ENCODE measurements at places on chromosomes 5 and 9.
A peak's percentile ranks its signal among the peaks of the same experiment; 100 is the strongest.

- peak; percentile 7 for DNase-seq
These were observed 1485.7 kb upstream of the CDH9 start for GRCh38 chr5:28523888-28524635.

DNA sequence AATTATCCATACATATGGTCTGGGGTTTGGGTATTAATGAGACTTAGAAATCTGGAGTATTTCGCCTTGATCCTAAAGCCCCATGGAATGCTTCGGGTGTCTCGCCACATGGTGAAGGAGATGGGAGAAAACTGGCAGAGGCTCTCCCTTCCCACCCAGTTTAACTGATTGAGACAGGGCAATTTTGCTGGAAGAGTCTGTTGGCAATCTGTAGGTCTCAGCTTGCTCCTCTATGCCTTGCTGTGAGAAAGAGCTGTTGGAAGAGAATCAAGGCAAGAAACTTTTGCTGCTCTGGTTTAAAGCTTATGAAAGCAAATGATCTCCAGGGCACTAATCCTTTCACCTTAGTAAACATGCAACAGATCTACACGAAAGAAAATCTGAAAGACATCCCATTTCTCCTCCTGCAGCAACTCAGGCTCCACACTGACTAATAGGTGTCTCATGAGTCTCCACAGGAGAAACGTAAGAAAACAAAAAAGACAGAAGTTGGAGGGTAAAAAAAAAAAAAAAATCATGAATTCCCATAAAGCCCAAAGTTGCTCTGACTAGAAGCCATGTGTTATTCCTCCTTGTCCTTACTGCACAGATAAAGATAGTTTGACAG is 369.9 kb downstream of the EFNA5 start:
- no peak for DNase-seq

DNA sequence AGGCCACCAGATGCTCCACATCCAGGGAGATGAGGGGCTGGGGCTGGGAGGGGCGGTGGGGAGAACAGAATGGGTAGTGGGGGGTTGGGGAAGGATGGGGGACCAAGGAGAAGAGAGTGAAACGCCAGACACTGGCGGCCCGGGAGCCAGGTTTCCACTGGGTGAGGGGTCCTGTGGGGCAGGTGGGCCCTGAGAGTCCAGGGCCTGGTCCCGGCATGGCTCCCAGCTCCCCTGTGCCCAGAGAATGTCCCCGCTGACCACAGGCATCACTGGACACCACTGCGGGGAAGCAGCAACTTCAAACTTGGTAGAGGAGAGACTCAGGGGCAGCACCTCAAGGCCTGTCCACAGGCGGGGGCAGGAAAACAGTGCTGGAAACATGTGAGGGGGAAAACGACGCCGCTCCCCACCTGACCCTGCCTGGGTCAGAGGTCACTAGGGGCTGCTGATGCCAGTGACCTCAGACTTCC is 13.2 kb downstream of the NINJ1 start:
- DNase-seq: no peak

DNA sequence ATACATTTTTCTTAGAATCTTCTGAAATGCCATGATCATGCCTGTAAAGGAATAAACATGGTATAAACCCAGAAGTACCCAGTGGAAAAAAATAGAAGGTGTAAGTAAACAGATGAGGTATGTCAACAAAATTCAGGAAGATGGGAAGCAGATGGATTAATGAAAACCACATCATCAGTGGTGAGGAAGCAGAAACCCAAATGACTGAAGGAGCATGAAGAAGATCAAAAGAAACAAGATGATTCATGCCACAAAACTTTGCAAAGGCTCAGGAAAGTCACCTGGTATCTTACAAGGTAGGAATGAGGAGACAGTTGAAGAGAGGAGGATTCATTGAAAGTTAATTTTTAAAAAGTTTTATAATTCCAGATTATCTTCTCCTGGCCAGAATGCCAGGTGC is 132.8 kb upstream of the PAPPA start:
- DNase-seq: no peak

DNA sequence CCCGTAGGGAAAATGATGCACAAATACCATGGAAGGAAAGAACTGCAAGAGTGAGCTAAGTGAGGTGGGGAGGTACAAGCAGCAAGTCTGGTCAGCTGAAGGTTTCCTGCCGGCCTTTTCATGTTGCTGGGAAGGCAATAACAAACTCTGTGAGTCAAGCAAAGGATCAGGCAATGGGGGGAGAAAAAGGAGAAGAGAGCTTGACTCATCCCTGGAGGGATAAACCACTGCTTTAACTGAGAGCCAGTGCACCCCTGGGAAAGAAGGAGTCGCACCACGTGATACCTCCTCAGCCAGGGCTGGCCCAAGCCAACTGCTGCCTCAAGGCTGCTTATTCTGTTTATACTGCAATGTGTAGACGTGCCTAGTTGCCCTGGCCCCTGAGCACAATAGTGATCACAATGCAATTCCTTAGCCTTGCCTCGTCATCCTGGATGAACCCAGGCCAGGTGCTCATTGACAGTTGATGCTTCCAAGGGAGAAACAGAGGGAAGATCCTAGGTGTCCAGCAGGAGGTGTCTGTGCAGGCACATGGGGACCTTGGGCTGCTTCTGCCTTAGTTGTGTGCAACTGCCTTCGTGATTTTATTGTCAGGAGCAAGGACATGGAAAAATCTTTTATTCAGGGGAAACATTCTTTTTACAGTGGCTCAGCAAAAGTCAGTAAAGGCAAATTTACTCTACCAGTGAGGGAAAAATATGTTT is 203.0 kb upstream of the TUT7 start:
- no peak for DNase-seq

GRCh38 chr5:19536387-19536786 is 451.6 kb downstream of the CDH18 start:
- DNase-seq: no peak

GRCh38 chr5:83482961-83483360 is 11.4 kb downstream of the VCAN start:
- DNase-seq: no peak

- DNase-seq: no peak
These were observed 174.0 kb downstream of the PLK2 start for GRCh38 chr5:58285900-58286299.

- no peak for DNase-seq
These were observed 440.6 kb upstream of the PAPPA start for GRCh38 chr9:115712981-115713380.

GRCh38 chr9:89435071-89435823 is 62.7 kb downstream of the SEMA4D start:
- DNase-seq: no peak

- no peak for DNase-seq
These were observed 42.8 kb downstream of the SHB start for GRCh38 chr9:38026021-38026809.

DNA sequence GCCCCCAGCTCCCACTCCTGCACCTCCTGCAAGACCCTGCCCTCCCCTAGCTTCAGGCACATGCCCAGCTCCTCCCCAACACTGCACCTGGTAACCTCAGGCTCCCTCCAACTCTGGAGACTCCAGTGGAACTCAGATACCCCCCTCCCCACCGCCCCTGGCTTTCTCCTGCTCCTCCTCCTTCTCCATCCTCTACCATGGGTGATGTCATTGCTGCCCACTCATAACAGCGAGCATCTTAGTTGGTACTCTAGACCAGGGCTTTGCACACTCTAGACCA is 24.7 kb upstream of the CNOT6 start:
- no peak for DNase-seq

GRCh38 chr5:43033841-43034590 is 6.1 kb downstream of the ANXA2R start:
- DNase-seq: no peak

DNA sequence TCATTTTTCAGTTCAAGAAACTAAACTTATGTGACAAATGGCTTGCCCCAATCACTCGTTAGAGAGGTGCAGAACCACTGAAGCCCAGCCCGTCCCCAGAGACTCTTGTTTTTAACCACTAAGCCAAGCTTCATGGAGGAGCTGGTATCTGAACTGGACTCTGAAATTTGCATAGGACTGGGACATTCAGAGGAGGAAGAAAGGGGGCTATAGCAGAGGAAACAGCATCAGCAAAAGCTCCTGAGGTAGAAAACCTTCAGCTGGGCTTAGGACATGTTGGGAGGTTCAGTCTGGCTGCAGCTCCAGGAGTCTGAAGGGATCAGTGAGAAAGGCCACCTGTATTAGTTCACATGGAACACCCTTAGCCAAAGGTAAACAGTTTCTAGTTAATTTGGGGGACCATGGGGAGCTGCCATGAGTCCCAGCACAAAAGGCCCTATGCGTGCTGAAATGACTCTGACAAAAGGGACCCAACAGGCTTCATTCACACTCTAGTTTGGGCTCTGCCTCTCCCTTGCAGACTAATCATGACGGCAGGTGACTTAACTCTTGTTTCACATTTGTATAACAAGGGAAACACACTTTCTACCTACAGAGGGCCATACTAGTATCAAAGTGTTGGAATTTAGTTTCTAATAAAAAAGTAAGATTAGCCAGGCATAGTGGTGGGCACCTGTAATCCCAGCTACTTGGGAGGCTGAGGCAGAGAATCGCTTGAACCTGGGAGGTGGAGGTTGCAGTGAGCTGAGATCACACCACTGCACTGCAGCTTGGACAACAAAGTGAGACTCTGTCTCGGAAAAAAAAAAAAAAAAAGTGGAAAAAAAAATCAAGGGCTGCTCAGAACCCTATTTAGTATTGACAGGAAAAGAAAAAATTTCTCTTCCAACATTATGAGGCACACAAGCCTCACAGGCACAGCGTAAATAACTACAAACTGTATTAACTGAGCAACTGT is 10.2 kb downstream of the FBXO10 start:
- no peak for DNase-seq

DNA sequence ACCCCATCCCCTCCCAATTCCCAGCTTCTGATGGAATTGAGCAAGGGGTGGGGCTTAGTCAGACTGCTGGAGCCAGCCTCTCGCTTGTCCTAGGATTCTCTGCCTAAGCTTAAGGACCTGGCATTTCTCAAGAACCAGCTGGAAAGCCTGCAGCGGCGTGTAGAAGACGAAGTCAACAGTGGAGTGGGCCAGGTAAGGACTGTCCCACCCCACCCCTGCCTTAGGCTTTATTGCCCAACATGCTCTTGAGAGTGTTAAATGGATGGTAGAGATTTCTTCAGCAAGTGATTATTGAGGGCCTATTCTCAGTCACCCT is 1.1 kb downstream of the SLC35A4 start:
- no peak for DNase-seq

DNA sequence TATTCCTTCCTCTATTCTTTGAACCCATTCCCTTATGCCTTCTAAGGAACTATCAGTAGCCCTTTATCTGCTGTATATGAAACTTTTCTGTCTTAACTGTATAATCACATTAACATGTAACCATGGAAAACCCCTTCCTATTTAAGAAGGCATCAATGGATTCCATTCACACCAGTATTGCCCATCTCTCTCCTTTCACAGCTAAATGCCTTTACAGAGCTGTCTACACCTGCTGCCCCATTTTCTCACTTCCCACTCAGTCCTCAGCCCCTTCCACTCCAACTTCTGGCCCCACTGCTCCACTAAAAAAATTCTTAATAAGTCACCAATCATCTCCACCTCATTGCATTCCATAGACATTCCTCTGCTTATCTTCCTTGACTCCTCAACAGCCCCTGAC is 50.8 kb downstream of the SEC61B start:
- no peak for DNase-seq

DNA sequence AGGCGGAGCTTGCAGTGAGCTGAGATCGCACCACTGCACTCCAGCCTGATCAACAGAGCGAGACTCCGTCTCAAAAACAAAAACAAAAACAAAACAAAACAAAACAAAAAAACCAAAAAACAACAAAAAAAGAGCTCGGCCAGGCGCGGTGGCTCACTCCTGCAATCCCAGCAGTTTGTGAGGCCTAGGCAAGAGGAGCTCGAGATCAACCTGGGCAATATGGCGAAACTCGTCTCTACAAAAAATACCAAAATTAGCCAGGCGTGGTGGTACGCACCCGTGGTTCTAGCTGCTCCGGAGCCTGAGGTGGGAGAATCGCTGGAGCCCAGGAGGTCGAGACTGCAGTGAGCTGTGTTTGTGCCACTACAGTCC is 20.2 kb downstream of the TRIM7 start:
- DNase-seq: no peak

DNA sequence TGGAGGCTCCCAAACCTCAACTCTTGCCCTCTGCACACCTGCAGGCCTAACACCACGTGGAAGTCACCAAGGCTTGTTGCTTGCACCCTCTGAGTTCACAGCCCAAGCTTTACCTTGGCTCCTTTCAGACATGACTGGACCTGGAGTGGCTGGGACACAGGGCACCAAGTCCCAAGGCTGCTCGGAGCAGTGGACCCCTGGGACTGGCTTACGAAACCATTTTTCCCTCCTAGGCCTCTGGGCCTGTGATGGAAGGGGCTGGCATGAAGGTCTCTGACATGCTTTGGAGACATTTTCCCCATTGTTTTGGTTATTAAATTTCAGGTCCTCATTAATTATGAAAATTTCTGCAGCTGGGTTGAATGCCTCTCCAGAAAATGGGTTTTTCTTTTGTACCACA is 994.4 kb upstream of the NUDT12 start:
- DNase-seq: no peak

DNA sequence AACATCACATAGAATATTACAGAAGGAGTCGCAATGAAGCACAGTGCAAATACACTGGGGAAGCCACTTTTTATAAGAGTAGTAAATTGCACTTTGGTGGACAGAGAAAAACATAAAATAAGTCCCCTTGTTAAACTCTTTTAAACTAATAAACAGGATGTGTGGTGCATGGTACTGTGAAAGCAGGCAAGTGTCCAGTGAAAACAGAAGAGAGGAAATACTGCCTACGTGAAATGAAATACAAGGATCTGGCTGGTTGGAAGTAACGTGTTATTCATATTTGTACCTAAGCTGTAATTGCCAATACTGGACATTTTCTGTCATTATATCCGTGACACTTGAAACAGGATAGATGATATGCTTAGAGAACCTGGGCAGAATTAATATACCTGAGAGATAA is 191.9 kb upstream of the SLC27A6 start:
- no peak for DNase-seq

- no peak for DNase-seq
These were observed 57.4 kb downstream of the NRG2 start for GRCh38 chr5:139985733-139986132.

DNA sequence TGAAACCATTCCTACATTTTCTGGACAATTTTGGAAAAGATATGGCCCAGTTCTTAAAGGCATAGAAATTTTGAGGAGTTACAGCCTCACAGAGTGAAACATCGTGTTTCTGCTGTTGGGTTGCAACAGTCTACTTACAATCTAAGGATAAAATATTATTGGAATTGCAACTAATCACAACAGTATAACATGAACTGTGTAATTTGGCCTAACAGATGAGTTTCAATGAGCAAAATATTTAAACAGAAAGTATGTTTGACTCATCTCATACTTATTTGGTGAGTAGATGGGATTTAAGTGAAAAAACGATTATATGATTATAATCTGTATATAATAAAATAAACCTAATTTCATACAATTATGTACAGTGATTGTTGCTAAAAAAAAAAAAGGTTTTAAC is 1061.8 kb downstream of the CDH12 start:
- DNase-seq: no peak

GRCh38 chr9:86454701-86455615 is 100.7 kb upstream of the TUT7 start:
- DNase-seq: no peak

- no peak for DNase-seq
These were observed 35.6 kb downstream of the TPPP start for GRCh38 chr5:657570-657969.

- DNase-seq: no peak
These were observed 208.0 kb downstream of the PAPPA start for GRCh38 chr9:116361547-116361946.
